ENCODE measurements at places on chromosomes 7 and 10.

- no peak for DNase-seq
Observed at GRCh38 chr7:3151784-3152183, 108.1 kb upstream of the CARD11 start.

DNA sequence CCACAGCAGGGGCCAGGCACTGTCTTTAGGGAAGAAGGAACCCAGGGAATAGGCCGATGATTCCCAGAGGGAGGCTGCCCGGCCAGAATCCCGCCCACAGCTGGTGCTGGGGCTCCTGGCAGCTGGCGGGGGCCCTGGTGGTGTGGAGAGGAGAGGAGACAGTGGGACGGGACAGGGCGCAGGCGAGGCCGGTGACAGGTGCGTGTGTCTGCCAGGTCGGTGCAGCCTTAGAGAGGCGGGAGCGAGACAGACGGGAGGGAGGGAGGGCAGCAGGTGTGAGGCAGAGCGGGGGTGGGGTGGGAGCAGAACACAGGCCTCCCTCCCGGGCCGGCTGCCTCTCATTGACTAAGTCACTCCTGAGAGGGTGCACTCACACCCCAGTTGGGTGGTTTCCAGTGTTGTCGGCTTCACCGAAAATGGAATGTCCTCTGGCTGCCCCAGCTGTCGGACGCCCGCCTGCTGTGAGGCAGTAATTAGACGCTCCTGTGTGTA lies 55.2 kb downstream of the ELFN1 start:
- DNase-seq, result no peak

DNA sequence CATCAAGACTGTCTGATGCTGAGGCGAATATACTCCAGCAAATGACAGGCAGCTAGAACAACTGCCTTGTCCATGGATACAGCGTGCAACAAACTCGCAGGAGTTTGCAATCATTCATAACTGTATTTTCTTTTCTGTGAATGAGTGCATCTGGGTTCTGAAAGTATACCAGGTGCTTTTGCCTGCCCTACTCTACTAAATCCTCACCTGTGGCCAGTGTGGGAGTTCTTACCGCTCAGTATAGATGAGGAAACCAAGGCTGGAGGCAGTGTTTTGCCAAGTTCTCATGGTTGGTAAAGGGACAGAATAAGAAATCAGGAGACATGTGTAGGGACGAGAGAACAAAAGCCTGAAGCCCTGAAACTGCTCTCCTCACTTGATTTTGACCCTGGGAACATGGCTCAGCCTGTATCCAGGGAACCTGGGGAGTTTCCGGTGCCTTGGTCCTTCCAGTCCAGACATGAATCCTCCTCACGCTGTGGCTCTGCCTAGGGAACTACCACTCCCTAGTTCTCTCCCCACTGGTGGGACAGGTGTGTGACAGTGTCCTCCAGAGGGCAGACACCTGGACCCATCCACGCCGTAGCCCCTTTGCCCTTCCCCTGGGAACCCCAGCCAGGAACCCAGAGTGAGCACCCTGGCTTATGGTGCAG lies 142.0 kb downstream of the CDH23 start:
- DNase-seq, result no peak

- no peak for DNase-seq
Observed at GRCh38 chr10:34697351-34698247, 117.5 kb downstream of the PARD3 start.

GRCh38 chr10:110802551-110803238 lies 69.0 kb upstream of the PDCD4 start:
- no peak for DNase-seq

GRCh38 chr7:15556339-15557105 lies 5.3 kb downstream of the AGMO start:
- DNase-seq, result no peak

GRCh38 chr7:126486806-126487205 lies 765.9 kb downstream of the GRM8 start:
- DNase-seq, result no peak

GRCh38 chr10:116316503-116316902 lies 7.7 kb upstream of the CCDC172 start:
- DNase-seq, result no peak

DNA sequence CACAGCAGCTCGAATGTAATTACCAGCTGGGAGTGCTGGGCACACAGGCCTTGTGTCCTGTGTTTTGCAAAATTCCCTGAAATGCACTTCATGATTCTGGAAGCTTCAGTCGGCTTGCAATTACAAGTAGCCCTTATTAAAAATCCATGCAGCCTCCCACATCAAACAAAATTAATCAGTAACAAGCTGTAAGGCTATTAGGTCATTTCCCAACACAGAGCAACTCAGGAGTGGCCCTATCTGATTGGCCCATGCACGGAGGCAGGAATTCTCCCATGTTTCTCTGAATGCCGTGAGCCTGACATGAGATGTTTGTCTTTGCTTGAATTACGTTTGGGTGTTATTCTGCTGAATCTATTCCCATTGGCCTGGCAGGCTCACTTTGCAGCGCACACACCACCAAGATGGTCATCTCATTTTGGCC lies 36.9 kb downstream of the FOXL3 start:
- DNase-seq, result no peak

DNA sequence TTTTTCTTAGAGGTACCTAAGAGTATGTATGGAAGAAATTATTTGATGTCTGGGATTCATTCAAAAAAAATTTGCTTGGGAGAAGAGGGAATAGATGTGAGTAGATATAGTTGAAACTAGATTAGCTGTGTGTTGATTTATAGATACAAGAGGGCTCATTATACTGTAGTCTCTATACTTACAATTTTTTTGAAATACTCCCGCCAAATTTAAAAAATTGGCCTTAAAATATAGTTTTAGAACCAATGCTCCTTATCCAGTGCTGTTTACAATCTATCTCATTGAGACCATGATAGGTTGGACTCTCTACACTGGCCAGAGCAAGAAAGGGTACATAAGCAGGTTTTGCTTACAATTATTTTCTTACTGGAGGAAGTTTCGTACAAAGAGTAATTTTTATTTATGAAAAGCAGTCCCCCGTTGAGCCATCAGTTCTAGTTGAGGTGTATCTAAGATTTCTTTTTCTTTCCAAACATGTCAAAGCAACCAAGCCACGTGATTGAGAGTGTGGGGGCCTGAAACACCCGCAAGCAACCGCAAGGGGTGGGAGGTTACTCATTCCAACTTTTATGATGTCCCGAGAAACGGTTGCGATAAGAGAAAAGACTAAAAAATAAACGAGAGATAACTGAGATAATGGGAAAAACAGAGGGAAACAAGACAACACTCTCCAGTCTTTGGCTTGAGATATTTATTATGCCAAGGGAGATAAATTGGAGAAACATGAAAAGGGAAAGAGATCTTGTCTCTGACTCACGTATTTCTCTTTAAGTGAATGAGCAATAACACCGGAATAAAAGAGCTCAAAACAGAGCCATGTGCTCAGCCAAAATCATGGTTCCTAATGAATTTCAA lies 729.2 kb downstream of the LRMDA start:
- DNase-seq, result no peak

GRCh38 chr7:51620706-51621105 lies 304.1 kb upstream of the COBL start:
- no peak for DNase-seq

- DNase-seq, result no peak
Observed at GRCh38 chr10:27399871-27400270, 104.2 kb upstream of the RAB18 start.

- no peak for DNase-seq
Observed at GRCh38 chr10:130399425-130399950, 263.3 kb downstream of the GLRX3 start.

GRCh38 chr7:121331574-121331973 lies 2.8 kb downstream of the WNT16 start:
- DNase-seq, result no peak

DNA sequence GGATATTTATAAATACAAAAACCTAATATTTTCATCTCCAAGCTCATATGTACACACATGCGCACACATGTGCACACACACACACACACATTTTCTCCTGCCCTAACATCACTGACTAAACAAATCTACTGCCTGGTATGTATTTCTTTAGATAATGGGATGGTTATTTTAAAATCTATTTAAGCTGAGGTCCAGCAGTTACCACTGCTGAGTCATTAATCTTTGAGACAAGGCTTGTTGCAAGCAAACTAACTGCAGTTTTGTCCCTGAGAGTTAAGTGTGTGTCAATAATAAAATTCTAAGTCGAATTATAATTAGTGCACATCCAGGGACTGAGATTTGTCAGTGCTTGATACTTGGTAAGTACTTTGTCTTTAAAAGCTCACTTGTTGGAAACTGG lies 135.1 kb downstream of the VPS50 start:
- DNase-seq, result no peak

DNA sequence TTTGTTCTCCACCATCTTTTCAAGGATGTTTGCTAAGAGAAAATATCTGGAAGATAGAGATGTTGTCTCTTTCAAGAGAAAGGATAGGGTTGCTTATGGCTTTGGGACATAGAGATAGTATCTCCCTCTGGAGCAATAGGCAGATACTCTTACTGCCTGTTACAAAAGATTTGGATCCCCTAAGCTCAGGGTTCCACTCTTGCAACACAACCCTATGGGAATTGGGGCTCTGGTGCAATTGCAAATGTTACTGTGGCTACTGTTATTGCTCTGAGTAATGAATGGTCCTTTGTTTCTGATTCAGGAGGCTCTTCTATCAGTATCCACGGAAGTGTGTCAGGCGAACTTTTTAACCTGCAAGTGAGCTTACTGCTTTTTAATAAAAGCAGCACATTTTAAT lies 88.8 kb downstream of the GPR85 start:
- no peak for DNase-seq

GRCh38 chr7:156892081-156892800 lies 742 bp downstream of the LMBR1 start:
- DNase-seq, result no peak

- DNase-seq, result no peak
Observed at GRCh38 chr10:60235001-60235400, 154.7 kb downstream of the ANK3 start.

- DNase-seq, result no peak
Observed at GRCh38 chr7:15352421-15353206, 209.2 kb downstream of the AGMO start.

- DNase-seq, result no peak
Observed at GRCh38 chr10:7826971-7827370, 8.7 kb downstream of the TAF3 start.

- no peak for DNase-seq
Observed at GRCh38 chr7:27641581-27642230, 21.0 kb downstream of the HIBADH start.

- DNase-seq, result no peak
Observed at GRCh38 chr10:128854204-128854603, 612.8 kb upstream of the MGMT start.

DNA sequence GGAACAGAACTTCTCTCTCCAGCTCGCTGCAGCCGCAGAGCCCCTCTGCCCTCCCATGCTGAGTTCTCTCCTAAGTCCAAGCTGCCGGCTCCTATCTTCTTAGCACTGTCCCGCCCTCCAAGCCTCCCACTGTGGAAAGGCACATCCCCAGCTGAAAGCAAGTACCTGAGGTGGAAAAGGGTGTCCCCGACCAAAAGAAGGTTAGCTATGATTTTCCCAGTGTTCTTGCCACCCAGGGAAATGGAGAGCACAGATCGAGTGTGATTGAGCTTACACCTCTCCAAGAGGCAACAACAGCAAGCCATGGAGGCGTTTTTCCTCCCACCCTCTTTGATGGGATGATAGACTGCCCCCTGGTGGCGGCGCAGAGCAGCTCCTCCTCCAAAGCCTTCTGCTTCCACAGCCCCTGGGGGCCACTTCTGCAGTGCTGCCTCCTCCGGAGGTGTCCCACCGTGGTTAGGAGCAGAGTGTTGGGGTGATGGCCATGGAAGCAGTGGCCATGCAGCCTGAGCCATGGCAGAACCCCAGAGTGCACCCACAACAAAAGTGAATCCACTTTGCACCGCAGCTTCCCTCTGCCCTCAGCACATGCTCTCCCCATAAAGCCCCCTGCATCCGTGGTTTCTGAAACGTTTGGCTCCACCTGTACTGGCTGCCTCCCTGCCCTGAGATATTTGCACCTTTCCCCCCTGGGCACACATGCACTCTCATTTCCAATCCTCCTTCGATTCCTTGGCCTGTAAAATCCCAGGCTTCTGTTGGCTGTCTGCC lies 143.1 kb upstream of the STK17A start:
- DNase-seq, result no peak

- DNase-seq, result no peak
Observed at GRCh38 chr7:105157278-105157677, 143.3 kb downstream of the KMT2E start.

- no peak for DNase-seq
Observed at GRCh38 chr7:28739128-28739527, 219.0 kb downstream of the TRIL start.

- no peak for DNase-seq
Observed at GRCh38 chr7:20293336-20293735, 37.4 kb upstream of the ITGB8 start.

DNA sequence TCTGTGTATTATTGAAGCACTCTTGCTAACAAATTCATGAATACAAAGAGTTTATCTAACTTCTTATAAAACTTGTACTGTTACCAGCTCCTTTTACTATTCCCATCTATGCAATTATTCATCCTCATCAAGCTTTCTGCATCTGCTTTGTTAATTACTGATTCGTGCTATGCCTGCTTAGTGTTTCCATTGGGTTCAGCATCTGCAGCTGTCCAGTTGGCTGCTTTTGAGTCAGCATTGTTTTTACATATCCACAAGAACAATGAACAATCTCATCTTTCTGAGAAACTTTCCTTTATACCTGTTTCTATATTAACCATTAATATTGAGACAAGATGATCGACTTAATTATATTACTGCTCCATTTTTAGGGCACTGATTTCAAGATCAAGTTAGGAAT lies 19.6 kb upstream of the ANLN start:
- DNase-seq, result no peak

DNA sequence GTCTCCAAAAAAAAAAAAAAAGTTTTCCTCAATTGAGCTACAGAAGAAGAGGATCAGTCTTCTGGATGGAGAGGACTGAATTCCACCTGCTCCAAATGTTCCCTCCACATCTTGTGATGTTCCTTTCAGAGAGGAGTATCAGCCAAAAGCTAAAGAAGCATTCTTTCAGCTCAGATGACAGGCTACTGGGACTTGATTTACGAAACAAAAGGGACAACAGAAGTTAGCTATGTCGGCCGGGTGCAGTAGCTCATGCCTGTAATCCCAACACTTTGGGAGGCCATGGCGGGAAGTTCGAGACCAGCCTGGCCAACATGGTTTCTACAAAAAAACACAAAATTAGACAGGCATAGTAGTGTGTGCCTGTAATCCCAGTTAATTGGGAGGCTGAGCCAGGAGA lies 7.4 kb downstream of the DAGLB start:
- DNase-seq, result no peak

- DNase-seq, result no peak
Observed at GRCh38 chr7:107506674-107507339, 37.0 kb downstream of the GPR22 start.

DNA sequence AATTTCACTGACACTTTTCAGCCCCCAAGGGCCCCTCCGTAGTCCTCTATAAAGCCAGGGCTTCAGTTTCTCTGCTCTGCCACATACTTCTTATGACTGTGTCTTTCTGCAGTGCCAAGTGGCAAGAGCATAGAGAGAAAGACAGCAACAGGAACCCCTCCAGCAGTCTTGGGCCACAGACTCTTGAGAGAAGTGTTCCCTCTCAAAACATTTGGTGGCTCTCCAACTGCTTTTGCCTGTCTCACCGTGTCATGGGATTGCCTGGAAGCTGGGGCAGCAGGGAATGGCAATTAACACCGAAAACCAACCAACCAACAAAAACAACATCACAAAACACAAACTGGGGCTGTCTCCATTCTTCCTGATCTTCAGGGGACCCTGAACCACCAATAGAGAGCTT lies 73.8 kb upstream of the ELN start:
- no peak for DNase-seq
